ENCODE measurements at places on chromosomes 5 and 9.

- DNase-seq = peak; percentile 85
These were observed 6.1 kb downstream of the NOTCH1 start for GRCh38 chr9:136539427-136540421.

DNA sequence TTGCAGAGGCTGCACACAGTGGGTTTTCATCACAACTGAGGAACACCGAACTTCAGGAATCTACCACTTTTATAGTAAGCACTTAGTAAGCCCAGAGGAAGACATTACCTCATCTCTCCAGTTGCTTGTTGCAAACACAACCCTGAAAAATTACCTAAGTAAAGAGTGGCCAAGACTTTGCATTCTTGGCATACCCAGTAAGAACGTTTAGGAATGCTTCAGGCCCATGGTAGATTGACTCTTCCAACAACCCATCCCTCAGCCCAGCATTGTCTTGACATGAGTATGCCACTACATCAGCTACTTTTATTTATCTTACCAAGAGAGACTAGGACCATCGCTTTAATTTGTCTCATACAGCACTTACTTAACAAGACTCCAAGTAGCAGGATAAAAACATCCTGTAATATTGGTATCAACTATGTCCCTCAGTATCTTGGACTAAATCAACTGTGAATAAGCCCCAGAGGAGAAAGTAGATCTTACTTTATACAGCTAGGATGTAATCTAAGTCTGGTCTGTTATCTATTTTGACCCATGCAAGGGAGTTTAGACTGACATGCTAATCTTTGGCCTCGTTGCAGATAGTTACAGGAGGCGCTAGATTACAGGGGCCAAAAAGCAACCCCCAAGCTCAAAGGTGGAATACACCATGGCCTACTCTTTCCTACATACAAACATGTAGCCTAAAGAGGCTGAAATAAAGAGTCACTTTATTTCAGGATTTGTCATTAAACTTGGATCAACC, 114.9 kb downstream of the INVS start:
- no peak for DNase-seq

DNA sequence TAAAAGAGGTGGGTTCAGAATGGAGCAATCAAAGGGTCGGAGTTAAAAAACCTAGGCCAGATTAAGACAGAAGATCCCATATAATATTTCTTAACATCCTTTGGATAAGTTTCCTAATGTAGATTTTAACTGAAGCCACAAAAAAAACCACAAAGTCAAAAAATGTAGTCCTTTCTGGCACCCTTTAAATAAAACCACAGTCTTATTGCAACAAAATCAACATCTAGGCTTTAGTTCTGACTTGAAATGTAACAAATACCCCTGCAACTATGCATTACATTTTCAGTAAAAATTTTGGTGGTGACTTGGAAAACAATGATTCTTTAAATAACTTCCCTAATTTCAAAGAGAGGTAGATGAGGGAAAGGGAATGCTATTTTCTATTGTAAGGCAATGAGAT, 109.2 kb downstream of the PSAT1 start:
- DNase-seq = no peak

DNA sequence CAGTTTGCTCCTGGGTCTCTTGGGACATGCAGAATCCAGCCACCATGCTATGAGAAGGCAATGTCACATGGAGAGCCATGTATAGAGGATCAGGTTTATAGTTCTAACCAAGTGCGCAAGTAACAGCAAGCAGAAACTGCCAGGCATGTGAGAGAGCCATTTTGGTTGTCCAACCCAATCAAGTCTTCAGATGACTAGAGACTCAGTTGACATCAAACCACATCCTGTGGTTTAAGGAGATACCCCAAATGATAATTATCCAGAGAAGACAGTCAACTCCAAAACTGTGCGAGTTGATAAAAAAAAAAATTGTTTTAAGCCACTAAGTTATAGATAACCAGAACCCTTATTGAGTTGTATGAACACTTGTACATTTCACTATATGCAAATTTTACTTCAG, 40.2 kb downstream of the TMEM232 start:
- DNase-seq = no peak

DNA sequence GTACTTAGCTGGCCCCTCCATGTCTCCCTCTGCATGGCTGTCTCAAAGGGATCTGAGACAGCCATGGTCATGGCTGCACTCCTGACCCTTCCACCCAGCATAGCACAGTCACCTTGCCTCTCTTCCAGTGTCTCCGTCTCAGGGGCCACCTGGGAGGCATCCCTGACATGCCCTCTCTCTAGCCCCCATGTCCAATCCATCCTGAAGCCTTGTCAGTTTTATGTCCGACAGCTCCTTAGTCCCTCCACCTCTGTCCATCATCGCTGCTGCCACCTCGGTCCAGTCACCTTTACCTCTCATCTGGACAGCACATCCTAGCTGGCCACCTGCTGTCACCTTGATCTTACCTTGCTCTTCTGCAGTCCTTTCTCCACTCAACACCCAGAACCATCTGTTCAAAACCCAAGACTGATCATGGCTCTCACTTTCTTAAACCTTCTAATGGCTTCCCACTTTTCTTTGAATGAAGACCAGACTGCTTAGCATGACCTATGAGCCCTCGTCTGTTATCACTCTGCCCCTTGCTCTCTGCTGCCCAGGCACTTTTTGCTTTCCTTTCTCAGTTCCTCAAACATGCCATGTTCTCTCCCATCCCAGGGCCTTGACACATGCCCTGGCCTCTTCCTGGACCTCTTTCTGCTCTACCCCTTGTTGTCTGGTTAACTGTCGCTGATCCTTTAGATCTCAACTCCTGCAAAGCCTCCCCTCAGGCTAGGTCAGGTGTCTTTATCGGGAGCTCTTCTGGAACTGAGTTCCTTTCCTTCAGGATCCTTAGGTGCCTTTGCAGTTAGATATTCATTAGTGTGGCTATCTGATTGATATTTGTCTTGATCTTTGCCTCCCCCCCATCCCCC, 181.8 kb upstream of the PITX1 start:
- no peak for DNase-seq

GRCh38 chr5:132758451-132758850, 11.2 kb downstream of the CCNI2 start:
- no peak for DNase-seq

GRCh38 chr5:135151256-135151655, 117.2 kb upstream of the PITX1 start:
- DNase-seq = no peak

GRCh38 chr9:119758241-119758640, 389.0 kb upstream of the BRINP1 start:
- DNase-seq = no peak

GRCh38 chr9:93479726-93480125, 26.3 kb upstream of the FAM120AOS start:
- DNase-seq = no peak

DNA sequence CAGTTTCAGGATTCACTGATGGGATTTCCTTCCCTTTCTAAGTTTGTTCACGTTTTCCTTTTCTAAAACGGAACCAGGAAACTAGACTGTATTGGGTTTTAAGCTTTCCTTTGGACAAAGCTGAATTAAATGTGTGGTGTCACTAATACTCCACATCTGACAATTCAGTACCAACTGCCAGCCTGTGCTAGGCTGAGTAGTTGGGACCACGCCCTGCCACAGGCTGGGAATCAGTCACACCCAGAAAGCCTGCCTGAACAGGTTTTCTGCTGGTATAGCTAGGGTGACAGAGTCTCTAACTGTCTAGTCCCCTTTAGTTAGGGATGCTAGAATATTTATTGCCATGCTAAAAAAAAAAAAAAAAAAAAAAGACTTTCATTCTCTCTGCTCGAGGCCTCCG, 15.6 kb downstream of the SPACA9 start:
- no peak for DNase-seq

GRCh38 chr5:38615981-38616451, 59.6 kb upstream of the LIFR start:
- DNase-seq = no peak

DNA sequence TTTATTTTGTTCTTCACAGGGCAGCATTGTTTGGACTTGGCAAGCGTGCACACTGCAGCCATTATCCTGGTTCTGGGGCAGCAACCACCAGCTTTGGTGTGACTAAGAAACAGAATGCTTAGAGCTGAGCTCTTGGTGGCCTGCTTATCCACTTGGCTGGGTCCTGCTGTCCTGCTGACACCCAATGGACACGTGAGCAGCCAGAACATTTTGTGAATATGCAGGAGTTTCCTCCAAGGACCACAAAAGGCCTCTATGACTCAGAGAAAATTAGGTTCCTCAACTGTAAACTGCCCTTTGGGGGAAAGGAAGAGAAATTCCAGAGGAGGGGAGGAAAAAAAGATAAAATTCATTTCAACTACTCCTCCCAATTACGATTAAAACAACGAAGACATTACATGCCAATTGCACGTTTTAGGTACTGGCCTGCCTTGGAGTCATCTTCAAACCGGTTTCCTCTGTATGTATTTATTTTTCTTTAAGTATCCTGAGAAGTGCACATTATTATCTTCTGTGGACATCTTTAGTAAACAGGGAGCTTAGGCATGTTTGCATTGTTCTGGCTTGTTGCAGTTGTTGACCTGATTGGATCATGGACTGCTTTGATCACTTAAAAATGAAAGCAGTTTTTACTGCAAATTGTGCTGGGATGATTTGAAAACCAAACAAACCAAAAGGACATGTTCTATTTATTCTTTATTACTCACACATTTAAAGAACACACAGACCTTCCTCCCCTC, 82.3 kb upstream of the TLE4 start:
- DNase-seq = no peak

DNA sequence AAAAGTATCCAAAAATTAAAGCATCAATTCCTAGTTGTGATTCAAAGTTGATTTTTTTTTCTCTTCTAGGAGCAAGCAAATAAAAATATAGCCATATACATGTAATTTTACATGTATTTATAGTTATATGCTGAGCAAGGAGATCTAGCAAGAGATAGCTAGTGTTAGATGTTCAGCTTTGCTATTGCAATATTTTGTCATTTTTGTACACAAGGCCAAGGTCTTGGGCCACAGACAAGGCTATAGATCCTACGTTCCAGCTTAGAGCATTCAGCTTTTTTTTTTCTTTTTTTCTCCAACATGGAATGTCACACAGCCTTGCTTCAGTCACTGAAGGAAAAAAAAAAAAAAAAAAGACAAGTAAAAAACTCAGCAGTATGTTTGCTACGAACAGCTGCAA, 36.8 kb downstream of the HMGCR start:
- no peak for DNase-seq

- DNase-seq = no peak
These were observed 47.0 kb upstream of the SELENOP start for GRCh38 chr5:42858687-42859086.

DNA sequence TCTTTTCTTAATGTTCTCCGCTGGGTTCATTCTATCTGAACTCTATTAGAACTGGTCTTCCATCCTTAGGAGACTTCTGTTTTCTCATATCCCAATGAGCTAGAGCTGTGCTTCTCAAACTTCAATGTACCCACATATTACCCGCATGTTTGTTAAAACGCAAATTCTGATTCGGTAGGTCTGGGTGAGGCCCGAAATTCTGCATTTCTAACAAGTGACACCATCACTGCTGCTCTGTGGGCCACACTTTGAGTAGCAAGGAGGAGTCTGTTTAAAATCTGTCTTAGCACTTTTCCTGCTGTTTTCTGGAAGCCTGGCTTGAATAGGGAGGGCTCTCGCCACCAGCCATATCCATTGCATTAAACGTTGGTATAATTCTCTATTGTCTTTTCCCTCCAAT, 151.9 kb upstream of the CLINT1 start:
- DNase-seq = no peak

GRCh38 chr5:145295236-145295835, 539.8 kb downstream of the PRELID2 start:
- no peak for DNase-seq

GRCh38 chr5:55232271-55232984, 980 bp downstream of the CCNO start:
- no peak for DNase-seq

DNA sequence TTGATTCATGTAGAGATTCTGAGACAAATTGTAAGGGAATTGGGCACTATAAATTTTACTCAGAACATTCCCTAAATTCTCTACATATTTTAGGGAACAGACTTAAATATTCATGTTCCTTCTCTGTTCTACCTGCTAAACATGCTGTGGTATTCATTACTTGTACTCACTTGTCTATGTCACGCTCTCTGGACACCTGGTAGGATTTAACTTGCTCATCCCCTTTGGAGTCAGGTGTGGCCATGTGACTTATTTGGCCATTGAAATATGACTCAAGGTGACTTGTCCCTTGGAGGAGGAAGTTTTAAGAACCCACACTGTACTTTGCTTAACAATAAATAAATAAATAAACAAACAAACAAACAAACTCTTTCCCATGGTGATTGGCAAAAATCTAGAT, 2258.8 kb upstream of the WWC1 start:
- no peak for DNase-seq

- DNase-seq = no peak
These were observed 537.6 kb downstream of the ANXA1 start for GRCh38 chr9:73689051-73689870.

DNA sequence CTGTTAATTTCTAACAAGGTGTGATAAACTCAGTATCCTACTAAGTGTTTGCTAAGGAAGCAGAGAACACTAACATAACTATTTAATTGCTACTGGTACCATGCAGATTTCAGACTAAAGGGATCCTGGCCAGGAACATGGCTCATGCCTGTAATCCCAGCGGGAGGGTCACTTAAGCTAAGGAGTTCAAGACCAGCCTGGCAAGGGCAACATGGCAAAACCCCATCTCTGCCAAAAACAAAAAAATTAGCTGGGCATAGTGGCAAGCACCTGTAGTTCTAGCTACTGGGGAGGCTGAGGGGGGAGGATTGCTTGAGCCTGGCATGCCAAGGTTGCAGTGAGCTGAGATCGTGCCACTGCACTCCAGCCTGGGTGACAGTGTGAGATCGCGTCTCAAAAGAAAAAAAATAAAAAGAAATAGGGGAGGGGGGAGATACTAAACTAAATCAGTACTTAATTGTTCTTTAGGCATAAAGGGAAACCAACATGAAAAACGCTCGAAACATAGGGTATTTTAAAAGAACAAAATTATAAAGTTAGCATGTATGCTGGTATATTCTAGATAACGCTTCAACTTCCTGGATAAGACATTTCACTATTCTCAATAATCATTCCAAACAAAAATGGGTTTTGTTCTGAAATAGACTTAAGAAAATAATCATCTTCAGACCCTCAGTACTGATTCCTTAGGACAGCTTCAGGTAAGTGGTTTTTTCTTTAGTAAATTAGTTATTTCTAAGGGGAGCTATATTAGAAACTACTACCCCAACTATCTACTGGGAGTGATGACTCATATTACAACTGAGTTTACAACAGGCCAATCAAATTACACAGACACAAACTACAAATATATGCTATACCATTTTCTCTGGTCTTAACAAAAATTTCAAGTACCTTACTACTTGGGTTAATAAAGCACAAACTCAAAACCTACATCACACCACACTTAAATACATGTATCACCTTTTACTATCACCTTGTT, 3.5 kb downstream of the PANK3 start:
- DNase-seq = no peak

DNA sequence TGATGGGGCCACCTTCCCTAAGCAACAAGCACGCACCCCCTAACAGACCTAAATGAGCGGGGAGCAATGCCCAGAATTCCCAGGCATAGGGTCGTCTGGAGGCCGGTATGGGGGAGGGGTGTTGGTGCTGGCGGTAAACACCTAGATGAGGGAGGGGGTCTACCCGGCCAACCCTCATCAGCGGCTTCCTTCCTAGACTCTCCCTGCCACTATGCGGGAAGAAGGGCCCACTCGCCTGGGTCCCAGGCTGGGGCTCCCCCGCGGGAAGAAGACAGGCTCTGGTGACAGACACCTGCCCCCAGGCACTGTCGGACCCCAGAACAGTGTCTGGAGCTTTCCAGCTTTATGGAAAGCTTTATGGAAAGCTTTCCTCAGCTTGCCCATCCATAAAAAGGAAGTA, 519.0 kb upstream of the SEMA6A start:
- no peak for DNase-seq

Data from stimulated activated CD8-positive, alpha-beta memory T cell treated with anti-CD3 and anti-CD28 coated beads, Interleukin-15, amount 100 ng/mL, for 1 hour (primary cell).